H9 (cell line): ENCODE measurements at places on chromosomes 1 and 21.

- no peak for DNase-seq
Observed at GRCh38 chr1:184032930-184033418, 4.6 kb downstream of the COLGALT2 start.

GRCh38 chr1:94142022-94142421 lies 21.1 kb upstream of the ABCA4 start:
- DNase-seq, result no peak

GRCh38 chr1:40264354-40264781 lies 6.3 kb downstream of the ZMPSTE24 start:
- DNase-seq, result no peak

GRCh38 chr1:58282623-58283387 lies 263.7 kb downstream of the OMA1 start:
- DNase-seq, result no peak

DNA sequence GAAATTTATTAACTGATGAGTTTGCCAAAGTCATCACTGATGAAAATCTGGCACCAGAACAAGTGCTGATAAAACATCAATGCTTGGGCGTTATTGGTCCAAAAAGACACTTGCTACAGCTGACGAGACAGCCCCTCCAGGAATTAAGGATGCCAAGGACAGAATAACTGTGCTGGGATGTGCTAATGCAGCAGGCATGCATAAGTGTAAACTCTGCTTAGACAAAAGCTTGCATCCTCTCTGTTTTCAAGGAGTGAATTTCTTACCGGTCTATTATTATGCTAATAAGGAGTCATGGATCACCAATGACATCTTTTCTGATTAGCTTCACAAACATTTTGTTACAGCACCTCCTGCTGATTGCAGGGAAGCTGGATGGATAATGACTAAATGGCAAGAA lies 402.0 kb downstream of the LTN1 start:
- peak; percentile 46 for DNase-seq

DNA sequence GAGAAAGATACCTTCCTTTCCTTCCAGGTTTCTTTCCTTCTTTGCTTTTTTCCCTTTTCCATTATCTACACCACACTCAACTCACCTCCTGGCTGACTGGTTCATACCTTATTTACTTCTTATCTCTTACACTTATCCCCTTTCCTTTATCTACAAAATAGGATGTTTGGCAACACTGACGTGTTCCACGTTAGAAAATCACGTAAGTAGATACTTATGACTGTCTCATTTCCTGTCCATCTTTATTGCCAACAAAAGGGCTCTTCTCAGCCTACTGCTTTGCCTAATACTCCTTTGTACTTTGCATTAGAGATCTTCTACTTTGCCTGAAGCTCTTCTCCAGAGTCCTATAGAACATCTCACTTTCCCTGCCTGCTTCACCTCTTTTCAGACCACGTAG lies 25.1 kb downstream of the SYNJ1 start:
- no peak for DNase-seq

DNA sequence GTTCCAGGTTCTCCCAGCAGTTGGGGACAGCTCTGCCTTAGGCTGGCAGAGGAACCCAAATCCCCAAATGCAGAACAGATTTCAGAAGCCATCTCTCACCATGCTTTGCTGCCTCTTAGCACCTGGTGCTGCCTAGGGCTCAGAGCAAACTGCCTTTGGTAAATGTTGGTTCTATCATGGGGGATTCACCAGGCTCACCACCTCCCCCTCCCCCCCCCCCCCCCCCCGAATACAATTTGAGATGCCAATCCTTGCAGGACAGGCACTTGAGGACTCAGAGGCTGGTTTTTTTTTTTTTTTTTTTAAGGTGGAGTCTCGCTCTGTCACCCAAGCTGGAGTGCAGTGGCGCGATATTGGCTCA lies 447 bp upstream of the PAQR6 start:
- DNase-seq, result no peak

DNA sequence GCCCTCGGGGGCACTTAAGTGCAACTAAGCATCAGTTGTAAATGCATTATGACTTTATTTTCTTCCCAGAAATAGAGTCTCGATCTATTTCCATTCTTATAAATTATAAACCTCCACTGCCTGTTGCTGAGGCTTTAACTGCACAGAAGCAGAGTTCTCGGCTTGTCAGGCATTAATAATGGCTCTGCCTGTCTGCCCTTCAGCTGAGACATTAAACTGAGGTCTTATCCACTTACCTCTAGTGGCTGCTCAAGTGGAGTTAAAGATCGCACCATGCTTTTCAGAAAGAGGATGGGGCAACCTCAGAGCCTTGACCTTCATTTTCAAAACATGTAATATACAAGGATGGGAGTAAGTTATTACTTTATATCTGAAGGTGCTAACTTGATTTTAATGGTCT lies 597.6 kb upstream of the PRMT6 start:
- DNase-seq, result no peak

GRCh38 chr1:197876894-197877293 lies 25.5 kb upstream of the C1orf53 start:
- DNase-seq, result no peak

DNA sequence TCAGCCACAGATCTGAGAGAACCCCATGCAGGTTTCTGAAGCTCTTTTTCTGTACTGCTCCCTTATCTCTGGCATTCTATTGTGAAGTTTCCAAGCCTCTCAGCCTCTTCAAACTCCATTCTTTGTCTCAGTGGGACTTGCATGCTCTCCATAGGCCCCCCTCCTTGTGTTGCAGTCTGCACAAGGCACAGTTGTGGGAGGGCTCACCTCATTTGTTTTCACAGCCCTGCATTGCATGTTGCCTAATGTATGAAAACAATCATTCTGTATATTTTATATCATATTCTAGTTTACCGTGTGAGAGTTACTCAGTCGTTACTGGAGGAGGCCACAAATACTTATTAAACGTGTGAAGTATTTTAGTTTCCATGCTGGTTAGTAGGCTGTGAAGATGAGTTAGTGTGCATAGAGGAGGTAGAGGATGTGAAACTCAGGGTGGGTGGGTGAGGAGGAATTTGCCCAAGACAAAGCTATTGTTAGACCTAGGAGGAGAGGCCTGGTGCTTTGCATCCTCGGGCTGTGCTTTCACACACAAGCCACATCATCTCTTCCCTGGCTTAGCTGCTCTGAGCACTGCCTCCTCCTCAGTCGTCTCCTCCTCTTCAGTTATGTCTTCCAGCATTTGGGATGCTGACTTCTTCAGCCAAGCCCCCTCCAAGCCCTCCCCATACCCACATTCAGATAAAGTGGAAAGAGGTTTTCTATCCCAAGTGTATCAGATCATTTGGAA lies 7.8 kb upstream of the CHI3L2 start:
- no peak for DNase-seq

DNA sequence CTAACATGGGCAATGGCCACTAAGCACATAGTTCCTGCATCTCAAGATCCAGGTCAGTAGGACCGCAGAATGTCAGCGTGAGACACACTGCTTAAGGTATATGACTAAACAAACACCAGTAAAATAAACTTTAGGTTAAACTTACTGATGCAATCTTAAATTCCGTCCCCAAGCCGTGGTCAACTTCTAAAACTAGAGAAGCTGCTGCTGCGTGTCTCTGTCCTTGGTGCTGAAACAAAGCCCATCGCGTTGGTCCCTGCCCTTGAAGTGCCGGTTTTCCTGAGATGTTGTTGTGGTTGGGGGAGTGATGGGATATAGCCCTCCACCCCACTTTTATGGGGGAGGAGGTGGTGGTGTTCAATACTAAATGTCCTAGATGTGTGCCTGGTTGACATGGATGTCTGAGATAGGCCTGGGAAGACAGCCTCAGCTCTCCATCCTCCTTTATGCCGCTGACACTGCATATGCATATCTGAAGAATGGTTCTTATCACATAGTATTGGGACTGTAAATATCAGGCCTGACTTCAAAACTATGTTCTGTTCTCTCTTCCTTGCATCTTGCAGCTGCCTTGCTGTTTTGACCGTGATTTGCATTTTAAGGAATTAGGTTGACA lies 72.0 kb upstream of the KCNA3 start:
- peak; percentile 67 for DNase-seq
